ENCODE measurements at places on chromosomes 1 and 21.

GRCh38 chr1:178010674-178011464 is 41.0 kb upstream of the SEC16B start:
- no peak for DNase-seq

GRCh38 chr1:27153549-27153886 is 1.4 kb downstream of the SLC9A1 start:
- no peak for DNase-seq

GRCh38 chr1:155608888-155609225 is 1.2 kb upstream of the MSTO1 start:
- no peak for DNase-seq

- no peak for DNase-seq
Observed at GRCh38 chr1:8987881-8988617, 38.2 kb downstream of the SLC2A7 start.

DNA sequence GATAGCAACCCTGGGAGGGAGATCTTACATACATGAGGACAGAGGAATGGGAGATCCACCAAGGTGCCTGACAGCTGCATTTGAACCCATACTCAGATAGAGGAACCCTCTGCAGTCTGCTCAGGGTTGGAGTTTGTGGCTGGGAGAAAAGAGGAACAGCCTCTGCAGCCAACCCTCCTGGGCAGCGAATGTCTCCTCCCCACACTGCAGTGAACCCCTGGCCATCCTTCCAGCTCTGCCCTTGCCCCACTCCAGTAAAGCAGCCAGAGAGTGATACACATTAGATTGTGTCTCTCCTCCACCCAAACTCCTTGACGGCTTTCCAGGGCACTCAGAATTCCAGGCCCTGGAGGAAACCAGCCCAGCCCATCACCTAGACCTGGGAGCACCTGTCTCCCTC is 137.7 kb downstream of the RUNX1 start:
- no peak for DNase-seq

Data from NCI-H1092 (cell line).